ENCODE measurements at places on chromosomes 4 and X.

DNA sequence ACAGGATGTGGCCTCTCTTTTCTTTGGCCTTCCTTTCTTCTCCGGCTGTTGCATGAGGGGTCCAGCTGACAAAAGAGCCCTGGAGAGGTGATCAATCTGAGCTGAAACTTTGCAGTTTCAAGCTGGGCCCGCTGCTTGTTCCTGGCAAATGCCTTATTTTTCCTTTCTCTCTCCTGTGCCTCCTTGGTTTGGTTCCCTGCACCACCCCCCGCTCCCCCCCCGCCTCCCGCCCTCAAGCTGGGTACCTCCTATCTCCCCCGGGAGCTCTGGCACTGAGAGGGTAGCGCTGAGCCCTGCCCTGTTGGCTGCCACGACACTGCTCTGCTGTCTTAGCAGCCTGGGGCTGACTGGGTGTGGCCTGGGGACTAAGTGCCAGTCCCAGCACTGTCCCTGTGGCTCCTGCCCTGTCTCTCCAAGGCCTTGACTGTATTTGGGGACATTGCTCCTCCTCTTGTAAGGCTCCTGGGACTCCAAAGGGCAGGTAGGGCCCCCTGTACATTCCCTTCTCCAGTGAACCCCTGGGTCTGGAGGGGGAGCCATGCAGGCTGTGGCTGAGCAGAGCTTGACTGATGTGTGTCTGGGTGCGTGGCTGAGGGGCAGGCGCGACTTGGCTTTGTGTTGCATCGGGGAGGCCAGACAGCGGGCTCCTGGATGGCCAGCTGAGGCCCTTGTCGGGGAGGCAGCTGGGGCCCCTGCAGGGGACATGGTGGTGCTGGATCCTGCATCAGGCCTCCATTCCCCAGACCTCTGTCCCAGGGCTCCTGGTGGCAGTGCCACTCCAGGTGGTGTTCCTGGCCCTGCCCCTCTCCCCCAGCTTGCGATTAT lies 1.1 kb downstream of the PLXNA3 start:
- no peak for DNase-seq

- no peak for DNase-seq
Observed at GRCh38 chr4:143726714-143727113, 26.2 kb upstream of the FREM3 start.

DNA sequence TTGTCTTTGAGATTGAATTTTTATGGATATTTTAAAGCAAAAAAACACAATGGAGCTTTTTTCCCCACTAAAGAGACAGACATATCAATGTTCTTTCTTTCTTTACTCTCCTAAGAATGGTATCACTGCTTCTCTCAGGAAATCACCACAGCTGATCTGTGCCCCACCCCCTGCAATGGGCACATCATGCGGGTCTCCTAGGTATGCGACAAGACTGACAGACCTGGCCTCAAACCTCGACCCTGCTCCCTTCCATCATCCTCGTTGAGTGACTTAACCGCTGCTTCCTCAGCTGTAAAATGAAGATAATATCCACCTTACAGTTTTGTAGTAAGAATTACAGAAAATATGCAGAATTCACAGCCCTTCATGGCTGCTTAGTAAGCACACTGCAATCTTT lies 58.3 kb downstream of the LEF1 start:
- DNase-seq = no peak

DNA sequence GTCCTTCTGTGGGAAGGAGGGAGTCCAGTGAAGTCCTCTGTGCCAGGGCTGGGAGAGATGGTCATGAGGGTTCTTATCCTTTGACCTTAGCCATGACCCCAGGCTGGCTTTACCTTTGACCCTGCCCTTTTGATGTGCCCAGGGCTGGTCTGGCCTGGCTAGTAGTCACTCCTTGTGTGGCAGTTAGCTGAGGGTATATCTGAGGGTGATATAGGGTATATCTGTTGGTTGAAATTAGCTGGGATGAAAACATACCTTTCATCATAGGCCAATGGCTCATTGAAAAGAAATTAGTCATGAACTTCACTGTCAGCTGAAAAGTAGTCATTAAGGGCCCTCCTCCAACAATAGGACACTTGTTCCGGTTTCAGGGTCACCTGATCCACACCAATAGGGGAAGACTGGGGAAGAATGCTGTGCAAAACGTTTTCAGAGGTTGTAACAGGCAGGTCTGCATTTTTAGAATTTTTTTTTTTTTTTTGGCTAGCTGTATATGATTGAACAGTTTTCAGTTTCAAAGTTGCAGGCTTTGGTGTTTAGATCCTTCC lies 74.6 kb upstream of the STOX2 start:
- DNase-seq = no peak

Data from stimulated activated CD8-positive, alpha-beta memory T cell treated with anti-CD3 and anti-CD28 coated beads, Interleukin-2, amount 100 ng/mL, for 1 hour (primary cell).